ENCODE measurements at places on chromosomes 16 and 17. TPM values are rescaled to one million over a fixed set of nuclear protein-coding genes. Genes with fewer than 3 reads are reported as not detected.

The GCGR gene
- not detected for total RNA-seq

The CLEC10A gene
- not detected for total RNA-seq

The RNF43 gene
- total RNA-seq = not detected

The GH1 gene
- not detected for total RNA-seq

The TAC4 gene
- total RNA-seq = not detected

The ADAD2 gene
- 0.88 TPM for total RNA-seq

The ABCA10 gene
- 32.8 TPM for total RNA-seq

The HS3ST4 gene
- total RNA-seq = not detected

The TRAF7 gene
- 59.9 TPM for total RNA-seq

The KIFC3 gene
- total RNA-seq = 3.2 TPM

The IL17C gene
- not detected for total RNA-seq

The RNF112 gene
- 4.1 TPM for total RNA-seq

The TMEM88 gene
- total RNA-seq = 38.6 TPM

The MT1H gene
- not detected for total RNA-seq

The PRAC2 gene
- total RNA-seq = not detected

The LRRC75A gene
- 2.1 TPM for total RNA-seq

The KARS1 gene
- 91.6 TPM for total RNA-seq

The DNASE1L2 gene
- total RNA-seq = 0.97 TPM

The SLC9A5 gene
- not detected for total RNA-seq

The CCL16 gene
- not detected for total RNA-seq

The CCDC102A gene
- total RNA-seq = 21.2 TPM

The KRTAP4-3 gene
- not detected for total RNA-seq

The RASL10B gene
- total RNA-seq = 0.77 TPM

The TBC1D3C gene
- total RNA-seq = not detected

The TBCD gene
- 142 TPM for total RNA-seq

The MYL11 gene
- not detected for total RNA-seq

The MGAT5B gene
- 3.3 TPM for total RNA-seq

The PIGQ gene
- 56.9 TPM for total RNA-seq

The TUFM gene
- 92.9 TPM for total RNA-seq

The MIEN1 gene
- 4.9 TPM for total RNA-seq

The OR1F1 gene
- not detected for total RNA-seq

The RPL38 gene
- total RNA-seq = 1,052 TPM

The EPOP gene
- total RNA-seq = 1.0 TPM

The SMIM22 gene
- total RNA-seq = not detected

The TBKBP1 gene
- total RNA-seq = 4.1 TPM

The CDH11 gene
- total RNA-seq = 86.8 TPM

The CDH3 gene
- 55.3 TPM for total RNA-seq

The TMEM238L gene
- total RNA-seq = not detected
